ENCODE measurements at places on chromosomes 5 and 9.
A peak's percentile ranks its signal among the peaks of the same experiment; 100 is the strongest.

DNA sequence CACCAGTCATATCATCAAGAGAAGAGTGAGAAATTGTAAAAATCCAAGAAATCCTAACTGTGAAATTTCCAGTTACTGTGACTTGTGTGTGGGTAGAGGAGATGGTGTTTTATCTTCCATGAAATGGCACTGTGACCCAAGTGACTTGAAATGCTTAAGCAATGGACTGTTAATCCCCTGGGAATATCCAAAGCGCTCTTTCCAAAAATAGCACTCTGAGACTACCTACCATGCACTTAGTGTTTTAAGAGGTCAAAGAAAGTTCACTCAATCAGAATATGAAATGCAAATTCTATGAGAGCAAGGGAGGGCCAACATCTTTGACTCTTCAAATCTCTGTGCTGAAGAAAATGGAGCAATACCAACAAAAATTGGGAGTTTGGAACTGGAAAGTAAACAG, 244.0 kb downstream of the GABRB2 start:
- no peak for DNase-seq

GRCh38 chr5:10838038-10838437, 77.0 kb upstream of the DAP start:
- DNase-seq: no peak

DNA sequence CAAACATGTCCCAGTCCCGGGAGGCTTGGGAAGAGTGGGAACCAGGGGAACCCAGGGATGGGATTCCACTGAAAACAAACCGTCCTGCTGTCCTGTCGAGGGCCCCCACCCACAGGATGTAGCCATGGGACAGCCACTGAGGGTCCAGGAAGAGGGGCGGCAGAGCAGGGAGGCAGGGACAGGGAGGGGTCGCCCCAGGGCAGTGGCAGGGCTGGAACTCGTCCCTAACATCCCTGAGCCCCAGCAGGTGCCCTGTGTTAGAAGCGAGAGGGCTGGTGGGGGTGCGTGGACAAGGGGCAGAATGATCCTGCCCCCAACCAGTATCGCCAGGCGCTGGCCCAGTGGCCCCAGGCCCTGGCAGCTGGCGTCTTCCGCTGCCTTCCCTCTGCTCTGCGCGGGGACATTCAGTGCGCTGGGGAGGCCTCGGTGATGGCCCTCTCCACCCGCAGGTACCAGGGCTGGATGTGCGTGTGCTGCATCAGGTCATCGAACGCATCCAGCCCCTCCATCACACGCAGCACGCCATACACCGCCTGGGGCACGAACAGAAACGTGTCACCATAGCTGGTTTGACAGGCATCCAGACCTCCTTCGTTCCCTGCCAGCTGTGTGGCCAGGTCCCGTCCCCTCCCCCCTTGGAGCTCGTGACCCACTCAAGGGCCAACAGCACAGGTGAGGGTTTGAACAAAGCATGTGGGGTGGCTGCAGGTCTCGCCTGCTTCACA, 6.6 kb downstream of the PTGES2 start:
- no peak for DNase-seq

DNA sequence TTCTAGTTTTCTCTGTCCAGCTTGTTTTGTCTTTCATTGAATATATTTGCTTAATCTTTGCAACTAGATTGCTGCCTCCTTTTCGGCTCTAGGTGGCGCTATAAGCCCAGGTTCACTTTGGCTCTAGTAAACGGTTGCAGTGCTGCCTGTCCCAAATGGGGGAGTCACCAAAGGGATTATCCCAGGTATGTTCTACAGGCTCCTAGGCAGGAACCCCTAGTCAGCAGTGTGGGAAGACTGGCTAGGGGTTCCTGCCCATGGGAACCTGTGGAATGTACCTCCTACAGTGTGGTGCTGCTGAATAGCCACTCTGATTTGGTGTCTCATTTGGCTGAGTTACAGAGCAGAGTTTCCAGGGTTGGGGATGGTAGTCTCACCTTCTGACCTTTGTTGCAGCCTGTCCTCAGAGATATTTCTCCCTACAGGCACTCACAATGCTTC, 85.2 kb downstream of the ARSB start:
- no peak for DNase-seq

GRCh38 chr5:10442576-10442975, 897 bp downstream of the ROPN1L start:
- DNase-seq: no peak

GRCh38 chr9:108535526-108535925, 320.3 kb downstream of the ACTL7B start:
- DNase-seq: no peak

- no peak for DNase-seq
These were observed 360.3 kb downstream of the LRRC70 start for GRCh38 chr5:62938927-62939326.

DNA sequence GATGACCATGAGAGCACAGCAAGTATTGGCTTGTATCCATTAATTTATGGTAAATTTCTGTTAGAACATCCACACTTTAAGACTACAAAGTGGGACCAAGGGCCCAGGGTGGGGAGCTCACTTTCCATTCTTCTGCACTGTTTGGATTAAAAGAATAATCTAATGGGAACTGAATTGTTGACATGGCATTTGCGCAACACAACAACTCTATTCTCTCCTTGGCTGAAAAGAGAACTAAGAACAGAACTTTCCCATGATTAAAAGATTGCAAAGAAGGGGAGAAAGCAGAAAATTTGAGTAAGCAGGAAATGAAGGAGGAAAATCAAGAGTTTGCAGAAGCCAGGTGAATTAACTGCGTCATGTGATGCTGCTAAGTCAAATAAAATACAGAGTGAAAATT, 143.4 kb downstream of the HINT1 start:
- no peak for DNase-seq

- no peak for DNase-seq
These were observed 135.8 kb downstream of the DCP2 start for GRCh38 chr5:113112435-113112834.

- no peak for DNase-seq
These were observed 613.2 kb downstream of the TLE1 start for GRCh38 chr9:81076131-81076530.

GRCh38 chr5:151236888-151237287, 13.0 kb upstream of the CCDC69 start:
- no peak for DNase-seq

DNA sequence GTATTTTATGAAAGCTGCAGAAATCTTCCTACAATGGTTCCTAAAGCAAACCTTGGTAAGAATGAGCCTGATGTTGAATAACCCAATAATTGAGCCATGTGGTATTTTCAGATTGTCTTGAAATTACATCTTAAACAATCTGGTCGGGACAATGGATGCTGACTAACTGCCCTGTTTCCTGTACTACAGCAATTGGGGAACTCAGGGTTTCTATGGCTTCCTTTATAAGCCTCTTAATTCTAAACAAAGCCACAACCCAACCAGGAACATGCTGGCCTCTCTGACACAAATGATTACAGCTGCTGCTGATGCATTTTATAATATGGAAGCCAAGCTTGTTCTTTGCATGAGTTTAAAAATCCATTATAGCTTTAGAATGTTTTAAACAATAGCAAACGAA, 30.2 kb downstream of the PTPN3 start:
- no peak for DNase-seq

DNA sequence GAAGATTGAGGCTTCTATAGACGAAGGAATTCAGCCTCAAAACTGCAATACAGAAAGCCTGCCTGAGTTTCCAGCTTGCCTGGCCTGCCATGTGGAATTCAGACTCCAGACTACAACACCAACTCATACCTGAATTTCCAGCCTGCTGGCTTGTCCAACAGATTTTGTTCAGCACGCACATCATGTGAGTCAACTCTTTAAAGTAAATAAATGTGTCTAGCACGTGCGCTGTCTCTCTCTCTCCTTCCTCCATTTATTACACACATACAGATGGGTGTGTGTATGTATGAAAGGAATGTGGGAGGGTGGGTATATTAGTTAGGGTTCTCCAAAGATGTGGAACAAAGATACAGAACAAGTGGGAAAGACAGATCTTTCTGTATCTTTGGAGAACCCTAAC, 82.4 kb upstream of the TAS2R1 start:
- DNase-seq: peak; percentile 84

DNA sequence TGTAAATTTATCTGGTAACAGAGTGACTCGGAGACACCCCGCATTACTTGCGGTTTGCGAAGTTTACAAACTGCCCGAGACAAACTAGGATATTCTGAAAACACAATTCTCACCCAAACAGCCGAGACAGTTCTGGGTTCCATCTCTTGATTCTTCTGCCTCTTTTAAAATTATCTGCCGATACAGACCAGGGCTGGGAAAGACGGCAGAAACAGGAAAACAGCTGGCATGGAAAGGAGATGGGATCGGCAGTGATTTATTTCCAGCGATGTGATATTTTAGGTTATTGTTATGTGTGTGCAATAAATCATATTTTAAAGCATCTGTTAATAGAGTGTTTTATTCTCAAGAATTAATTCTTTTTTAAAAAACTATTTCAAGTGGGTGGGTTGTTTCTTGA, 93.3 kb upstream of the LMX1B start:
- DNase-seq: no peak

DNA sequence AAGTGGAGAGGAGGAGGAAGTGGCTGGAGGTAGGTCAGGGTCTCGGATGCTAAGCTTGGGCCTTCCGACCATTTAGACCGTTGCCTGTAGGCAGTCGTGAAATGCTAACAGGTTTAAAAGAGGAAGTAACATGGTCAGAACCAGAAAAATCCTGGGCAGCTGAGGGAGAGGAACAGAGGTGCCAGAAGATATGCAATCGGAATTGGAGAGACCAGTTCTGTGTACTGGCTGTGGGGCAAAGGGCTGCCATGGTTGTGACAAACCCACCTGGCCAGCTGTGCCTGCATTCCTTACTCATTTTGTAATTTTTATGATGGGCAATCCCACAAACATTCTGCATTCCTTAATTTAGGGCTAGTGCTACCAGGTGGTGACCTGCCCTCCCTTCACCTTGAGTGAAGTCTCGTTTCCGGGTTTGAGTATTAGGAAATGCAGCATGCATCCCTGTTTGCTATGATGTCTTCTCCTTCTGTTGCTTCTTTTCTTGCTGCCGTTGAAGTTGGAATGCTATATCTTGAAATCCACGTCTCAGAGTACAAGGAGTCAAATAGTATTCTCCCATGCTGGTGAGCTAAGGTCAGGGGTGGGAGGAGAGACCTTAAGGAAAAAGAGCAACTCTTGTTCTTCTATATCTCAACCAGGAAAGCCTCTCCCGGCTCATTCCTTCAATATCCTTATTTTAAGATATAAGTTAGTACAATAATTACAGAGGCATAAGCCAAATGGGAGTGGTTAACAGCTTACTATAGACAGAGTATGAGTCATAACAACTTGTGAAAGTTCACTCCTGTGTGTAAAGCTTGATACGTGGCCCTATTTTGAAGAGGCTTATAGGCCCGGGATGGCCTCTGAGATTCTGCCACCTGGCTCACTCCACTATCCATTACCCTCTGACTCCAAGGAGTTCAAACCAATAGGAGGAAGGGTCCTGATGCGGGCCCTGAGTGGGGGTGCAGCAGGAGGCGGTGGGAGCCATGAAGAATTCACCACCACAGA, 37.0 kb downstream of the B4GALT1 start:
- DNase-seq: no peak

DNA sequence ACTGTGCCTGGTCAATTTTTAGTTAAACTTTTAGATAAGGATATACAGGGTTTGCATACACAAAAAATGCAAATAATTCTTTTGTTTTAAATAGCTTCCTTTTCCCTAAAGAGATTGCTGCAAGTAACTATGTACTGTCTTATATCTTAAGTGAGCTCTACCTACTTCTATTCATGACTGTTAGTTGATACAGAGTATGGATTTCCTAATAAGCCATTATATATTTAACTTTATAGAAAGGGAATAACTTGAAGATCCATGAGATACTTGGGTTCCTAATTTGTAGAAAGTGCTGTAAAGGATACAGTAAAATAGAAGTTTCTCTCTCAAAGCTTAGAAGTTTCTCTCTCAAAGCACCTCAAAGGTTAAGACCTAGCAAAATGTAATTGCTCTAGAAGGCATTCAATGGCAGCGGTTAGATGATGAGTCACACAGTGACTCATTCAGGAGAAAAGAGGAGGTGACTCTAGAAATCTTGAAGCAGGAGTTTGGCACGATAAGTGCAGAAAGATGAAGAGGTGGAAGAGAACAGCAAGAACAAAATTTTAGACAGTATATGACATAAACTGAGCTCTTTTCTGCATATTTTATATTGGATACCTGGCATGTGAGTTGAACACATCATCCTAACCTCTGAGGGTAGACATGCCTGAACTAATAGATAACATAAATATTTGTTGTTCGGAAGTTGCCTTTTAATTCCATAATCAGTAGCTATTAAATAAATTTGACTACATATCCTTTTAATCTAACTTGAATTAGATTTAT, 5.5 kb upstream of the DNAJC21 start:
- DNase-seq: peak; percentile 88

GRCh38 chr5:159645179-159645846, 271.0 kb upstream of the ADRA1B start:
- no peak for DNase-seq

DNA sequence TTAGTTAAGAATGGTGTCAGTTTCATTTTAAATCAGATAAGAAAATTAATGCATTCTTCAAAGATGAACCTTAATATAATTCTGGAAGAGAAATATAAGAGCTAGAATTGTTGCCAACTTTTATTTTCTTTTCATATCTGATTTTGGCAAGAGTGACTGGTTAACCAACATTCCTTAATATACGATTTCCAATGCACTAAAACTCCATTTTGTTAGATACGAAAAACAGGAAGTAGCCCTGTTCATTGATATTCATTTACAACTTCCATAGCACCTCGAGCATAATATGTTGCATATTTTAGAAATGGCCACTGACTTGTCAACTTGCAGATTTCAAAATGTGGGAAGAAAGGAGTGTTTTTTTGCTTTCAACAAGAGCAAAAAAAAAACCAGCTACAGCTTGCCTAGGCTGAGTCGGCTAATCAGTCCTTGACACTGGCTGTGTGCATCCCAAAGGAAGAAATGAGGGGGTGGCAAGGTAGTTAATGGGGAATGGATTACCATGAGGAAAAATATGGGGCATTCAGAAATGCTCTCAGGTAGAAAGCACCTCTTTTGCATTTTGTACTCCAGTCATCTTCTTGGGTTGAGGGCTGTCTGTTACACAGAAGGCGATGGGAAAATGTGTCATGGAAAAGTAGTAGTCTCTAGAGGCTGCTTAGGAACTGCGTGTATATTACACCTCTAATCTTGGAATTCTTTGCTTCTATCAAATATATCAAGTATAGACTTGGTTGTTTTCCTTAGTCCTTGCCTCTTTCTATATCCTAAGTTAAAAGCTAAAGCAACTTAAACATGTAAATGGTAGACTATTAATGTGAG, 3.9 kb downstream of the MAP3K1 start:
- DNase-seq: no peak

- no peak for DNase-seq
These were observed 394.3 kb downstream of the OSTF1 start for GRCh38 chr9:75482566-75482965.

- no peak for DNase-seq
These were observed 4.0 kb upstream of the ADAMTS16 start for GRCh38 chr5:5135957-5136676.

DNA sequence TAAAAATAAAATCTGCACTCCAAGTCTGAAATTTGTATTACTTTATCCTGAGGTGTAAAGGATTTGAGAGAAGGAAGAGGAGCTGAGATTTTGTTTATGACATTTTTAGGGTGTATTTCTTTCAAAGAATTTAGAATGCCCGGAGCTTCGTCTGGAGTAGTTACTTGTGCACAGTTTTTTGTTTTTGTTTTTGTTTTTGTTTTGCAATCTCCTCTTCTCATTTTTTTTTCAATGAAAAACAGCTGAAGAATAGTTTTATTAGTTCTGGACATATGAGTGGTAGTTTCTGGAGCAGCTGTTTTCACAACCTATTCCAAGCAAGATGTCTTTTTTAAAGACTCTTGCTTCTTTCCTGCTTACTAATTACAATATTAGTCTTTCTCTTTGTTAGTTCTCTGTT, 408.2 kb upstream of the PTGER4 start:
- DNase-seq: no peak

- no peak for DNase-seq
These were observed 19.0 kb downstream of the TMC1 start for GRCh38 chr9:72540348-72540873.
